ENCODE measurements at places on chromosomes 6 and 20. TPM values are rescaled to one million over a fixed set of nuclear protein-coding genes. Genes with fewer than 3 reads are reported as not detected.

- DNase-seq = no peak
- peaks cover 3% of the 10 kb centered on the region for H3K27me3 ChIP-seq
Measured at GRCh38 chr20:53210041-53210440, 237.9 kb downstream of the TSHZ2 start.

- DNase-seq = no peak
- no peaks in the 10 kb centered on the region for H3K4me1 ChIP-seq
- no peaks in the 10 kb centered on the region for H3K27me3 ChIP-seq
- no peaks in the 10 kb centered on the region for H3K36me3 ChIP-seq
- no peak overlapping the region for H3K4me3 ChIP-seq
- H3K27ac ChIP-seq = no peak overlapping the region
Measured at GRCh38 chr6:41663568-41663967, 25.3 kb downstream of the MDFI start.

GRCh38 chr20:4180356-4180755 is 165.0 kb upstream of the RNF24 start:
- H3K36me3 ChIP-seq = peaks cover 46% of the 10 kb centered on the region
- H3K27me3 ChIP-seq = no peaks in the 10 kb centered on the region
- no peak overlapping the region for H3K4me3 ChIP-seq

DNA sequence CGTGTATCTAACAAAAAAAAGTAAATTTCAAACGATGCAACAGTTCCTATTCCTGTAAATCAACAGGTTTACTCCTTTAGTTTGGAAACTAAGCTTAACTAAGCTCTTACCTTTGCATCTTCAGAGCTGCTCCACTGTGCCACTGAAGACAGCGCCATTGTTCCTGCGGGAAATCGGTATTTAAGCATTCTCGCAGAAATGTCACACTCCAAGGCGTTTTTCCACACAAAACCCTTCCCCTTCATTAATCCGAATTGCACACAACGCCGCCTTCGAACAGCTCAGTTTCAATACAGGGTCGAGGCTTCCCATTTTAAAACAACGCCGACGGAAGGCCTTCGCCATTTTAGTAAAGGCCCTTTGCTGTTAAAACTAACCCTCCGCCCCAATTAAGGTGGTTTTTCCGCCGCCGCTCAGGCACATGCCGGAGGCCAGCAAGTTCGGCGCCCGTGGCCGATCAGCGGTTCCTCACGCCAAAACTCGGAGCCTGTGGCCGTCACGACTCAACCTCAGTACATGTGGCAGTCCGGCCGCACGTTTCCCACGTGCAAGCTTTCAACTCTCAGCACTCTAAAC is 35.4 kb upstream of the SYNCRIP start:
- DNase-seq = no peak
- H3K27me3 ChIP-seq = no peaks in the 10 kb centered on the region
- H3K27ac ChIP-seq = peak overlapping the region; percentile 97
- H3K4me1 ChIP-seq = peaks cover 26% of the 10 kb centered on the region
- H3K4me3 ChIP-seq = peak overlapping the region; percentile 94

DNA sequence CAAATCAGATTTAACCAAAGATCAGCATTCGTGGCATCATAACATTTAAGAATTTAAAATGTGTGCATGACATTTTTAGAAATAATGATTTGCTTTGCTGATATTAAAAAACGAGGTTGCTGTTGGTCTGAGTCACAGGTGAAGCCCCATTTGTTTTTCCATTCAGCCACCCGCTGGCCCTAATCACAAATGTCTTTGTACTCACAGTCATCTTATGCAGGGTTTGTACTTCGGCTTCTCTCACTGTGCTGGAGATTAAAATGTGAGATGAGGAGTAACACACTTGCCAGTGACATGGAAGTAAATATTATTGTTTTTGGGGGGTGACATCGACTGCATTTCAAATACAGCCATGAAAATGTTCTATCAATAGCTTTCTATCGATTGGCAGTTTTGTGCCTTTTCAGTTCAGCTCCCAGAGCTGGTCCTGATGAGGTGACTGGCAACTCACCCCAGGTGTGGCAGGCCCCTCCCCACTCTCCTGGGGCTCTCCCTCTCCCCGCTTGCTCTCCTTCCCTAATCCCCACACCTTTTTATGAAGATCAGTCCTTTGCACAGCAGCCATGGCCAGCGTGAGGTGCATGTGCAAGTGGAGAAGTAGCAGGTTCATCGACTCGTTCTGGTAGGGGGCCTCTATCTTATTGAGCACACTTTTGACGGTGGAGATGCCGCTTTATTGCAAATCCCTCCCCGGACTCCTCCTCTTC is 58.8 kb upstream of the FUCA2 start:
- no peaks in the 10 kb centered on the region for H3K27me3 ChIP-seq
- H3K36me3 ChIP-seq = no peaks in the 10 kb centered on the region
- no peak overlapping the region for H3K4me3 ChIP-seq
- DNase-seq = no peak

Gene COX4I2
- total RNA-seq = 5.3 TPM

Gene SPAG4
- total RNA-seq = 1.4 TPM

Gene MOXD1
- 0.32 TPM for total RNA-seq

Gene ANGPT4
- 0.04 TPM for total RNA-seq
